ENCODE measurements at places on chromosomes 2 and 18. TPM values are rescaled to one million over a fixed set of nuclear protein-coding genes. Genes with fewer than 3 reads are reported as not detected.

The KCNG2 gene
- not detected for total RNA-seq

The CERKL gene
- total RNA-seq = 0.98 TPM

DNA sequence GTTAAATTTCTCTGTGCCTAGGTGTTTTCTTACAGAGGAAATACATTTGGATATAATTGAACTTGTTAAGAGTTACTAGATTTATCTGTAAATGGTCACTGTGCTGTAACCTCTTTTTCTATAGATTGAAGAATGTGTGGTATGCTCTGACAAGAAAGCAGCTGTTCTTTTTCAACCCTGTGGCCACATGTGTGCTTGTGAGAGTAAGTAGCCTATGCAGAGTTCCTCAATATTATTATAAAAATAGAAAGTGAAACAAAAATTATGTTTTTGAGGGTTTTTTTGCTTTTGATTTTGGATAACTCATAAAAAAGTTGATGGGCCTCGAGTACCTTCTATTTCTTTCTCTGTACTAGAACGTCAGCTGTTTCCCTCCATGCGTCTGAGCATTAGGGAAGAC lies 112.4 kb downstream of the MIB1 start:
- DNase-seq = no peak
- no peaks in the 10 kb centered on the region for H3K27me3 ChIP-seq
- H3K27ac ChIP-seq = no peak overlapping the region
- no peak overlapping the region for H3K4me3 ChIP-seq
- peaks cover 7% of the 10 kb centered on the region for H3K36me3 ChIP-seq

- H3K27ac ChIP-seq = no peak overlapping the region
- H3K27me3 ChIP-seq = no peaks in the 10 kb centered on the region
- DNase-seq = no peak
- H3K4me1 ChIP-seq = no peaks in the 10 kb centered on the region
Observed at GRCh38 chr2:233810385-233810784, 32.3 kb downstream of the MROH2A start.

- DNase-seq = no peak
- H3K27me3 ChIP-seq = no peaks in the 10 kb centered on the region
- no peaks in the 10 kb centered on the region for H3K36me3 ChIP-seq
- no peak overlapping the region for H3K4me3 ChIP-seq
- no peak overlapping the region for H3K27ac ChIP-seq
Observed at GRCh38 chr18:28855524-28855923, 678.6 kb upstream of the CDH2 start.

- no peaks in the 10 kb centered on the region for H3K27me3 ChIP-seq
- DNase-seq = no peak
- no peak overlapping the region for H3K4me3 ChIP-seq
- no peak overlapping the region for H3K27ac ChIP-seq
- peaks cover 10% of the 10 kb centered on the region for H3K4me1 ChIP-seq
- H3K36me3 ChIP-seq = no peaks in the 10 kb centered on the region
Observed at GRCh38 chr18:48733643-48734253, 194.9 kb downstream of the CTIF start.

GRCh38 chr2:28981016-28981441 lies at the start of gene TOGARAM2:
TOGARAM2 (plus strand) TSS chr2:28981298; CDS start chr2:28994835, 13,537 bp downstream.
- no peak within 1 kb of the TSS for H3K4me3 ChIP-seq
- DNase-seq = no peak

Measured in PC-3 (cell line).